Keratinocyte (primary cell): ENCODE measurements at places on chromosomes 3 and 15. TPM values are rescaled to one million over a fixed set of nuclear protein-coding genes. Genes with fewer than 3 reads are reported as not detected.

GRCh38 chr3:154758109-154758868 is 321.8 kb upstream of the MME start:
- no peaks in the 10 kb centered on the region for H3K36me3 ChIP-seq
- no peak overlapping the region for H3K4me3 ChIP-seq
- H3K4me1 ChIP-seq = no peaks in the 10 kb centered on the region
- no peak for DNase-seq
- no peaks in the 10 kb centered on the region for H3K27me3 ChIP-seq

DNA sequence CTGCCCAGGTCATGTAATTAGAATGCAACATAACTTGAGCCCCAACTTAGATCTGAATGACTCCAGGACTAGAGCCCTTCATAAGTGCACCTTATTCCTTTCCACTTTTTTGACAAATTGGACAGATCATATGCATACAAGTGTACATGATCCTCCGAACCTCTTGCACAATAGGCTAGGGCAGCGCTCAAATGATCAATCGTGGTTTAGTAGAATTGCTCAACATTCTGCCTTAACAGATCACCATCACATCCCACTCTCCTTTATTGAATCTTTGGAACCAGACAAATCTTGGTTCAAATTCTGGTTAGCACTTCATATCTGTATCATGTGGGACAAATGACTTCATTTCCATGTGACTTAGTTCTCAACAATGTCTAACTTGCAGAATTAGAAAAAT is 106.8 kb upstream of the CDIN1 start:
- no peaks in the 10 kb centered on the region for H3K27me3 ChIP-seq
- H3K4me3 ChIP-seq = no peak overlapping the region
- no peak overlapping the region for H3K27ac ChIP-seq

The DBR1 gene
- polyA plus RNA-seq = 9.9 to 16.2 TPM (median 14.0 TPM) in 3 replicates

The SLC24A5 gene
- 0.04 TPM in 1 of 3 replicates, not detected in the others for polyA plus RNA-seq

The ADAMTS9 gene
- polyA plus RNA-seq = 0.18 to 0.43 TPM (median 0.26 TPM) in 3 replicates
